ENCODE measurements at places on chromosomes 3 and 15.

DNA sequence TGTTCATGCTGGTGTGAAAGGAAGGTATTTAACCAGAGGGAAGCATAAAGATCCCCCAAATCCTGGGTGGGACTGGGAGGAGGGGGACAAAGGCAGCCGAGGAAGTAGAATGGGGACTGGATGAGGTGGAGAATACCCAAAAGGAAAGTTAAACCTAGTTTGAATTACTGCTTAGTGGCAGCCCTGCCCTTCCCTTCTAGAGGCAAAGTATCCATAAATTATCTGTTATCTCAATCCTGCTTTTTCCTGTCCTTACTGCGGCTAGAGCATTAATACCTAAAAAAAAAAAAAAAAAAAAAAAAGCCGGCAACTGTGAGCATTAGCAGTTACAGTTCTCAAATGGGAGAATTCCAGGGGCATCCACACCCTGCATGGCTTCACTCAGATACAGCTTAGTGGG lies 139.0 kb downstream of the RYR3 start:
- no peak for DNase-seq

- peak; percentile 14 for DNase-seq
Observed at GRCh38 chr3:25287291-25287884, 140.7 kb upstream of the RARB start.

DNA sequence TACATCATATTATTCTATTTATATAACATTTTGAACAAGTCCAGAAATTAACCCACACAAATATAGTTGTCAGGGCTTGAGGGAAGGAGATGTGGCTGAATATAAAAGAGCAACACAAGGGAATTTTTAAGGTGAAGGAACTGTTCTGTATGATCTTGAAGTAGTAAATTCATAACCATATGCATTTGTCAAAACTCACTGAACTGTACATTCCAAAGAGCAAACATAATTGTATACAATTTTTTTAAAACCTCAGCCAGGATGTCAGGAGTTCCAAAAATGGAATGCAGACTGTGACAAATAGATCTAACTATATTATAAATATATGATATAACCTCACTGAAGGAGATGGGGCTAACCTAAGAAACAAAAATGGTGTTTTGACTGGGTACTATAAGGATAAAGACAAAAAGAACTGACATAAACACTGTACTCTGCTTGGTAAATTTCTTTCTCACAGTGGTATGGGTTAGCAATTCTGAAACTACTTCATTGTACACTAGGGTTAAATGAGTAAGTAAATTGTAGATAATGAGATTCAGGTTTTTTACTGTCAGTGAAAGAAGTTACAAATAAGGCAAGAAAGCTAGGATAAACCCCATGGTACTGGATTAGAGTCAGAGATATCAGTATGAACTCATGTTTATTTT lies 14.4 kb downstream of the GOLGB1 start:
- no peak for DNase-seq

DNA sequence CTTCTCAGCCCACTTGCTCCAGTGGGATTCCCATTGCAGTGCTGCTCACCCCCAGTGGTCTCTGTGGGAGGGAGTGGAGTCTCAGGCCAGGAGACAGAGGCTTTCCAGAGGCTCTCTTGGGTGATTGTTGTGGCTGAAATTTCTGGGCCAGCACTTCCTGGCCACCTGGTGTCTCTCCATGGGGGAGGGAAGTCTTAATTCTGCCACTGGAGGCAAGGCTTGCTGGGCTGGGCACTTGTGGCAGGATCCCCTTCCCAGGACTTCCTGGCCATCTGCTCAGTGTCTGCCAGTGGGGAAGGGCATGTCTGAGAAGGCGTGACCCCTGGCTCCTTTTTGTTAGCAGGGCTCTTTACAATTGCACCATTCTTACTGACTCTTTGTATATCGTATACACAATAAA lies 351.8 kb downstream of the GABRB3 start:
- DNase-seq = no peak

DNA sequence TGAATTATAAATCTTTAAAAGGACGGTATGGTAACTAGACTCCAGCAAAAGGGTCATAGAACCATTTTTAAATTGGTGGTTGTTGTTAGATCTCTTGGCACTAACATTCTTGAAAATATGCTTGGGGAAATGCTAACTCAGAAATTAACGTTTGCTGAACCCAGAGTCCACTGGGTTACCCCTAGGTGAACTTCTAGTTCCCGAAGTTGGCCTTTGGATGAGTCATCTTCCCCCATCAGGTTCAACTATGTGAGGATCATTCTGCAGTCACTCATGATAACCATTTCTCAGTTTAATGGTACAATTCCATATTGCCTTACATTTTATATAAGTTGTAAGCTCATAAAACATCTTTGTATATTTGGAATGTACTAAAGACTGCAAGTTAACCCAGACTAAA lies 204.7 kb downstream of the THSD4 start:
- DNase-seq = no peak
